Upper lobe of right lung (tissue), 1 donor: ENCODE measurements at places on chromosomes 2 and 18. TPM values are rescaled to one million over a fixed set of nuclear protein-coding genes. Genes with fewer than 3 reads are reported as not detected.
A peak's percentile ranks its signal among the peaks of the same experiment; 100 is the strongest.

- no peak for DNase-seq
Measured at GRCh38 chr18:2538236-2538635, 33.1 kb downstream of the METTL4 start.

DNA sequence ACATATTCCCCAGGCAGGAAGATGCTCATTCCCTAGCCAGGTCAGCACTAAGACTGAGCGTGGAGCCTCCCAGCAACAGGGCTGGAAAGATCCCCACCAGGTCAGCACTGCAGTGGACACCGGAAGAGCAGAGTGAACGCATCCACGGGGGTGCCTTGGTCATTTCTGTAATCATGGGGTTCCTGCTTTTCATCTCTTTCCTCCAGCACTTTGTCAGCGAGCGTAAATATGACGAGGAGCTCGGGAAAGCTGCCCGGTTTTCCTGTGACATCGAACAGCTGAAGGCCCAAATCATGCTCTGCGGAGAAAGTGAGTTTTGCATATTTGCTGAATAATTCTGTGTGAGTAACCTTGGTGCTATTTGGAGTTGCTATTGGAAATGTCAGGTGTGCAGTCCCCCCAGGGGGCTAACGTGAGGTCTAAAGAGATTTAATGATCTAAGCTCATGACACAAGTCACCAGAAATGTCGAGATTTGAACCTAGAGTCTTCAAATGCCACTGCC lies 40.1 kb downstream of the KCTD18 start:
- DNase-seq: no peak

GRCh38 chr2:123993728-123994323 lies 31.3 kb upstream of the CNTNAP5 start:
- no peak for DNase-seq

- no peak for DNase-seq
Measured at GRCh38 chr2:943821-944220, 6.8 kb upstream of the SNTG2 start.

GRCh38 chr2:141724426-141724825 lies 406.4 kb downstream of the LRP1B start:
- no peak for DNase-seq

DNA sequence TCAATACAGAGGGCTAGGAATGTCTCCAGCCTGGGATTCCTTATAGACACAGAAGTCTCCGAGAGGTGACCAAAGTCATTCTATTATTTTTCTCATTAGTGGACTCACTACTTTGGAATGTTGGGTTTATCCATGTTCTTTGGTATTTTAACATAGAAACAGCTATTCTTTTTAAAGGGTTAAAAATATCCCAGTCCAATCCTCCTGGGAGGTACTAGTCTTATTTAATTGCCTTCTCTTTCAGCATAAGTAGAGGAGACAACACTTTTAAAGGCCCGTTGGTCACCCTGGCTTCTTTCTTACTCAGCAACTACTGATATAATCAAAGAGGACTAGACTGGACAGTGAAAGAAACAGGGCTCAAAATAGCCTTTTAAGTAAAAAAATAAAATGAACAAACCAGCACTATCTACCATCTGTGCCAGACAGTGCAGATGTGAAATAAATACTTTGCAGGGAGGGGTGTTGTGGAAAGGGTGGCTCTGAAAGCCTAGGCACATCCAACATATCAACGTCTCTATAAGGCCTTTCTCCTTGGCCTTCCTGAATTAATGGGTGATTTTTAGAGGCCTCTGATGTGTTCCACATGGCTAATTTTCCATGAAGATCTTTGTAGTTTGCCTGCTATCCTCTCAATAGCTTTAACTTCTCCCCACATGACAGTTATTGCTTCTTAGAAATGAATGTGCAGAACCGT lies 334.4 kb upstream of the THUMPD2 start:
- no peak for DNase-seq

GRCh38 chr2:40363231-40363630 lies 88.7 kb downstream of the SLC8A1 start:
- no peak for DNase-seq

DNA sequence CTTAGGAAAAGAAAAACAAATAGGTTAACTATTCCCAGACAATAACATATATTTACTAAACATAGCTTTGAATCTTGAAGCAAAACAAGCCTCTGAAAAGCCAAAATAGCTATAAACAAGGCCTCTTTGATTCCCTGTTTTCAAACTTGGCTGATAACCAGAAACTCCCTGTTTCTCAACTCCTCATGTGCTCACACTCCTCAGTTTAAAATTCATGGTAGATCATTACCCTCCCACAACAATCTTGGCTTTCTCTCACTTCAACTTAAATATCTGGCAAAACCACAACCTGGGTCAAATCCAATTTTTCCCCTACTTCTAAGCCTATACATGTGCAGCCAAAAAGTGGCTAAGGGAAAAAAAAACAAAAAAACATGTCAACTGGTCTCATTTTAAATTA lies 15.6 kb downstream of the SUCLG1 start:
- DNase-seq: no peak

DNA sequence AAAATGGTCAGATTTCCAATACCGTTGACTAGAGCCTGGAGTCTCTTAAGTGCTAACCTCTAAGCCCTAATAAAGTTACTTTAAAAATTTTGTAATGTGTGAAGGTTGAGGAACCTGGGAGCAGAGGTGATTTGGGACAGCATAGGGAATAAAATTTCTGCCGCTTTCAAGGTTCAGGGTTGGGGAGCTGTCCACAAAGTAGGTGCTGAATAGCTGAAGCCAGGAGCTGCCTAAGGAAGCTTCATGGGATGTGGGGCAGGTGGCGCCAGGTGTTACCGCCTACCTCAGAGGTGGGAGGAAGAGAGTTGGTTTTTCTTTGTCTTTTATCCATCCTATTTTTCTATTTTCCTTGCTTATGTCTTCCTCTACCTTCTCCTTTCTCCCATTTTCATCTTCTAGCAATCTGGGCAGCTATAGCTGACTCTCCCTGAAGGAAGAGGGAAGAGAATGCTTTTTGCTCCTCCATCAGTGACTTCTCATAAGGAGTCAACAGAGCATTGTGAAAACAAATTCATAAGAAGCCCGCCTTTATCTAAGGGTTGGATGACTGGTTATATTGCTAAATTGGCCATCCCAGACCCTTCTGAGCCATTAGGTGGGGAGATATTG lies 178.7 kb downstream of the CLIP4 start:
- peak; percentile 18 for DNase-seq

DNA sequence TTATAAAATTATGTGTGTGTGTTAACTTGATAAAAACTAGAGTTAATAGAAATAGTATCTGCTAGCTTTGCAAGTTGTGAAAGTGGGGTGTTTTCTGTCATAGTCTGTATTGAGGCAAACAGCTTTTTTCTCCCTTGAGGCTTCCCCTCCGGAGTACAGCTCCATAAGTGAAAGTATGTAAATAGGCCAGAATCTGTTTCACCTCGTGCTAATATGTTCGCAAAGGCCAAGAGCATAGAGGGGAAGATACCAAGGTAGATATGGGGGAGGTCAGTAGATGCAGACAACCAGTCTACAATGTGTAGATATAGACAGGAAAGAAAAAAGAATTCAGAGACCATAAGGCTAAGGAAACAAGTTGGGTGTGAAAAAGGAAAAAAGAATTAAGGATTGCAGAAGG lies 72.9 kb downstream of the PTRHD1 start:
- no peak for DNase-seq

DNA sequence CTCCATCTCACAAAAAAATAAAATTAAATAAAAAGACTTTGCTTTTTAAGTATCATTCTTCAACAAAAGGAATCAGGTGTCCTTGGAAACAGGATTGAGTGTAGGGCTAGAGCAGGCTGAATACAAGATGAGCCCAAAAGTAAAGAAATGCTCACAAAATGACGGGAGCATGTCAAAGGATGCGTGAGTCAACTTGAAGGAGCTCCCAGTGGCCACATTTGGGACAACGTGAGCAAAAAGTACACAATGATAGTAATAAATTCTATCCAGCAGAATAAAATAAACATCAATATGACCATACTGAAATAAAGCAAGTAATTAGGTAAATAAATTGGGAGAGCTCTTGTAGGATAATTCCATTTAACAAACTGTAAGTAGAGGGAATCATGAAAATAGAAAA lies 220.7 kb downstream of the PHLPP1 start:
- no peak for DNase-seq

DNA sequence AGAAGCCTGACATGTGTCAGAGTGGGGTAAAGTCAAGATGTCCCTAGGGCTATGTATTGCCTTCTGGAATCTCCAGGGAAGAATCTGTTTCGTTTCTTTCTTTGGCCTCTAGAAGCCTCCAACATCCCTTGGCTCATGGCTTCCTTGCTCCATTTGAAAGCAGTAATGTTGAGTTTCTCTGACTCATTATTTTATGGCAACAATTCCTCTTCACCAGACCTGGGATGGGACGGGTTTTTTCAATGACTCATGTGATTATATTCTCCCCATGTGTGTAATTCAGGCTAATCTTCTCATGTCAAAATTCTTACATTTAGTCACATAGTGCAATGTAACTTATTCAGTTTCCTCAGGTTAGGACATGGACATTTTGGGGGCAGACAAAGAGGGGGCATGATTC lies 1038.6 kb downstream of the CBLN2 start:
- DNase-seq: no peak

DNA sequence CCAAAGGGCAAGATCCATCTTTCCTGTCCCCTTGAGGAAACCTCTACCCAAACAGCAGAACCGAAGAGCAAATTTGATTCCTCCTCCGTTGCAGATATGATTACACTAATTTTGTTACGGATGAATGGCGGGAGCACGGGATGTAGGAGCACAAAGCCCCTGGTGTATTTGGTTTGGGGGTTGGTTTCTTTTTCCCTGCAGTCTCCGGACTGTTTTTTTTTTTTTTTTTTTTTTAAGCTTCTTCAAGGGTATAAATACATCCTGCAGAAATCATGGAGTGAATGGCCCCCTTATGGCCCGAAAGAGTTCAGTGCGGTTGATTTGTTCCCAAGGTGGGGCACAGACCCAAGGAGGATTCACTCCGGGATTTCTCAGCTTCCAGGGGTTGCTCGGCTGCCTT lies 135.3 kb upstream of the SH3BP4 start:
- DNase-seq: no peak

DNA sequence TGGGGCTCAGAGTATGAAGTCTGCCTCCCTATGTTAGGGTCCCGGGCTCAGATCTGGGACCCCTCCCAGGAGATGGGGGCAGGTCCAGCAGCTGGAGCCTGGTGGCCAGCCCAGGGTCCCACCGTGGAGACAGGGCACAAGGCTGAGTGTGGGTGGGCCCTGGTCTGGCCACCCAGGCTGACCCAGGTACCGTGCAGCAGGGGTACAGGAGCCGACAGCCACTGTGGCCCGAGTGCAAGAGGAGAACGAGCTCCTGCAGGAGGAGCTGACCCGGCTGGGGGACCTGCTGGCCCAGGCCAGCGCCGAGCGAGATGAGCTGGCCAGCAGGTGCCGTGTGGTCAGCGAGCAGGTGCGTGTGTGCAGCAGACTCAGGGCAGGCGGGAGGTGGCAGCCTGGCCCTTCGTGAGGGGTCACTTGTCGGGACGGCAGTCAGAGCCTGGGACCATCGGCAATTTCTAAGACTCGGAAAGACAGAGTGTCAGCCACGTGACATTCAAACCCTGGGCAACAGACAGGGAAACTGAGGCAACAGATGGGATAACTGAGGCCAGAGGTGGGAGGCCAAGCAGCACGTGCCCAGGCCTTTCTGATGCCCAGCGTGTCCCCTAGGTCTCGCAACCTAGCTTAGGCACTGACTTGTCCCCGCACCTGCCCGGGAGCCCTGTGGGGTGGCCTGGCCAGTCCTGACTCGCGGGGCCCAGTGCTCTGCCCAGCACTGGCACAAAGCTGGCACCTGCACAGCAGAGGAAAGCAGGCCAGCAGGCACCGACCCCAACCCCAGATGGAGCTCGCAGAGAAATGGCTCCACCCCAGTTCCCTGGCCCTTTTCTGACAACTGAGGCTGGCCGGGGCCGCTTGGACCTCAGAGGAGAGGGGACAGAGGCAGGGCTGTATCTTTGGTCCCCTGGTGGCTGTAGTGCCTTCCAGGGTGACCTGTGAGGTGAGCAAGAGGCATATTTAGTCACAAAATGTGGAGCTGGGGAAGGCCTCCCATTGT lies 13.9 kb downstream of the CROCC2 start:
- DNase-seq: peak; percentile 61

DNA sequence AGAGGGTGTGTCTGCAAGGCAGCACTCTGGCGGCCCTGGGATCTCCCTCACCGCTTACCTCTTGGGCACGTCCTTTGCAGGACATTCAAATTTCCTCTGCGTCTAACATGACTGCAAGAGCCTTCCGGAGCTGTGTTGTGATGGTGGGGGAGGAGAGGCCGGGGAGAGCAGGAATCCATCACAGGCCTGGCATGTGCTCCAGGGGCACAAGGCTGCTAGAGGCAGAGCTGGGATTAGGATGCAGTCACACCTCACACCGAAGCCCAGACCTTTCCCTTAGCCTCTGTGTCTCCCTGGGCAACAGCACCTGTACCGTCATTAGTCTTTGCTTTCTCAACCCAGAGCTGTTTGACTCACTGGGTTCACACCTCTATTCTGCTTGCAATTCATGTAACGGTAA lies 111.3 kb downstream of the CMPK2 start:
- no peak for DNase-seq

- no peak for DNase-seq
Measured at GRCh38 chr2:159265171-159265576, 21.3 kb downstream of the WDSUB1 start.

GRCh38 chr2:172092716-172093415 lies 7.6 kb downstream of the DLX1 start:
- no peak for DNase-seq

GRCh38 chr2:21787941-21788340 lies 664.2 kb downstream of the TDRD15 start:
- no peak for DNase-seq

DNA sequence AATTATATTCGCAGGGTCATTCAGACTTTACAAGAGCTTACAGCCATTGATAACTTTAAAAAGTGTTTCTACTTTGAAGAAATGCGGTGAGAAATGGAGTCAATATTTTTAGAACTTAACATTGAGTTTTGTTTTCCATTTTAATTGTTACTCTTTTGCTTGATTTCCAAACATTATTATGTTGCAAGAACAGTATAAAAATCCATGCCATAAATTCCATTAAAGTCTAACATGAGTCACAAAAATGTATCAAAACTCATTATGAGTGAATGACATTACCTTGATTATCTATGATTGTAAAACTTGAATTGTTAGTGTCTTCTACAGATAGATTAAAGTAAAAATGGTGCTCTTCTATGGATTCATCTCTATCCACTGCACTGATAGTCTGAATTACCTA lies 92.6 kb downstream of the CDH19 start:
- DNase-seq: no peak

DNA sequence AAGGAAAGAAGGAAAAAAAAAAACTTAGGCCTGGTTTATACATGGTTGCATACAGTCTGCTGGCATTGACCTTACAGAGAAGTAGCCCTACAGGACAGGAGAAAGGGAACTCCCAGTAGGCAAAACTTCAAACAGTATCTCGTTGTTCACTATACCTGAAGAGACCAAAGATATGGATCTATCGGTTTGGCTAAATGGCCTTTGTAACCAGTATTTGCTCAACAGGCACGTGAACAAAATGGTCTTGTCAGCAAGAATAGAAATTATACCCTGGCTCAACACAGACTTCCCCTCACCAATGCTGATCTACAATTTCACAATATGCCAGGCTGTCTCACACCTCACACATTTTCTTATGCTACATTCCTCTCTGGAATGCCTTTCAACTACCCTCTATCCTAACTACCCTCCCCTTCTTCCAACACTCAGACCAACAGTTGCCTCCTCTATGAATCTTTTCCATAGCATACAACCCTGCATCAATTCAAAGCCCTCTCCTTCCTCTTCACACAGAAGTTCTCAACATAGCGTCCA lies 13.7 kb downstream of the HYCC2 start:
- no peak for DNase-seq

- DNase-seq: no peak
Measured at GRCh38 chr2:122682356-122682755, 926.9 kb downstream of the TSN start.

The ANKRD30B gene
- total RNA-seq: not detected

The CDKL4 gene
- total RNA-seq: 2.1 TPM

The KCNG2 gene
- total RNA-seq: 0.46 TPM

The VIL1 gene
- not detected for total RNA-seq

The PLCL1 gene
- total RNA-seq: 7.7 TPM
